Pericardium fibroblast (primary cell): ENCODE measurements at places on chromosomes 2 and 18. TPM values are rescaled to one million over a fixed set of nuclear protein-coding genes. Genes with fewer than 3 reads are reported as not detected.

The PTPN18 gene
- total RNA-seq = 20.0 and 21.7 TPM in 2 replicates

The LCT gene
- total RNA-seq = not detected in 2 replicates

The ASB18 gene
- total RNA-seq = not detected in 2 replicates

The TMEM182 gene
- 0.82 and 3.6 TPM in 2 replicates for total RNA-seq

The CFAP65 gene
- total RNA-seq = not detected in 2 replicates

The DIPK1C gene
- not detected in 2 replicates for total RNA-seq
